ENCODE measurements at places on chromosomes 3 and 15.
A peak's percentile ranks its signal among the peaks of the same experiment; 100 is the strongest.

DNA sequence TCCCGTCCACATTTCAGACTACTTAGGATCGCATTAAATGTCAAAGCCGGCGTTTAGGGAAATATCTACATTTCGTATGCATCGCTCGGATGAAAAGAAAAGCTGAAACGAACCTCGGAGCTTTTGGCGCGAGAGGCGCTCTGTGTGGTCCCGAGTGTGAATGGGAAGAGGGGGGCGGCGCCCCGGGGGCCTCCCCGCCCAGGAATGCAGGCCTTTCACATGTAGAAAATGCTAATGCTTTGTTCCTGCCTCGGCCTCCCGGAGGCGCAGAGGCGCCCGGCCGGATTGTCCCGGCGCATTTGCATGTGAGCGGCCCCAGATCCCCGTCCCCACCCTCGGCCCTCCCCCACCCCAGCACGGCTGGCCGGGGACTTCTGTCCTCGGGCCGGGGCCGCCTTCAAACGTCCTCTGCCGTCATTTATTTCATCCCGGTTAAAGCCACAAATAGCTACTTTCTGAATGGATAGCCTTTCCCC, 37.0 kb upstream of the TRIM71 start:
- peak; percentile 14 for DNase-seq

GRCh38 chr15:67085237-67085817, 19.9 kb downstream of the SMAD3 start:
- DNase-seq = no peak

GRCh38 chr15:43516801-43517353, 531 bp upstream of the MAP1A start:
- peak; percentile 48 for DNase-seq

DNA sequence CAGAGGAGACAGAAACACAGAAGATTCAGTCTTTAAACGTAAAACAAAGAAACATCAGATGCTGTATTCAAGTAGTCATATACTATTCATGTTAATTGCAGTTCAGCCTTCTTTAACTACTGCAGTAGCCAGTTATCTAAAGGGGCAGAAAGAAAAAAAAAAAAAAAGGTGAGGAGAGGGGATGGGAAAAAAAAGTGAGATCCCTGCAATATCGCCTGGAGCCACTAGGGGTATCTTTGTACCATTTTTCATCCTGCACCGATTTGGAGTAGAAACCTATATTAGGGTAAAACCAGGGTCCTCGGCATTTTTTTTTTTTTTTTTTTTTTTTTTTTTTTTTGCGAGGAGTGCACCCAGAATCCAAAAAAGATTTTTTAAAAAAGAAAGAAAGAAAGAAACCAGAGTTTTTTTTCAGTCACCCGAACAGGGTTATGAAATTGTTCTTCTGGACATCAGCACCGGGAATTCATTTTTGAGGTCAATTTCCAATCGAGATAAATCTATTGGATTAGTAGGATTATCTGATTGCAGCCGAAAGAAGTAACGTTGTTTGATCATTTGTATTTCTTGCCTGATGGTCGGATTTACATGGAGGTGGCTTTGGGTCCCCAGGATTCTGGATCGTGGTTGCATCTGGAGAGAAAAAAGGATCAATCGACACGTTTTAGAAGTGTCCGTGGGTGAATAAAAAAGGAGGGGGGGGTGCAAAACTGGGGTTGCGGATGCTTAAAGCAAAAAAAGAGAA, 186.7 kb downstream of the NLGN1 start:
- DNase-seq = peak; percentile 28

DNA sequence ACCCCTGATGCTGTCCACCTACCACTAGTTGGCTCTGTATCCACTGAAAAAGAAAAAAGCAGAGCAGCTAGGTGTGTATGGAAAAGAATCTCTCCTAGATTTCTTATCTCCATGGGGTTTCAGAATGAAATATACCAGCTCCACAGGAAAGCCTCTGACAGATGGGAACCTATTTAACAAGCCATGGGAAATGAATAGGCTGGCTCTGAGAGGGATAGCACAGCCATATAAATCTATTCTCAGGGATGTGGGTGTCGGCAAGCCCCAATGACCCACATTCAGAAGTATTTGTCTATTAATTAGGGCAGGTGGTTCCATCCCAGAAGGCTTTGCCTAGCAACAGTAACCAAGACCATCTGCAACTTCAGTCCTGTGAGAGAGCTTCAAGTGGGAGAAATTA, 694.1 kb downstream of the AGBL1 start:
- DNase-seq = no peak

- DNase-seq = no peak
Observed at GRCh38 chr15:27674826-27675225, 424.3 kb downstream of the OCA2 start.

DNA sequence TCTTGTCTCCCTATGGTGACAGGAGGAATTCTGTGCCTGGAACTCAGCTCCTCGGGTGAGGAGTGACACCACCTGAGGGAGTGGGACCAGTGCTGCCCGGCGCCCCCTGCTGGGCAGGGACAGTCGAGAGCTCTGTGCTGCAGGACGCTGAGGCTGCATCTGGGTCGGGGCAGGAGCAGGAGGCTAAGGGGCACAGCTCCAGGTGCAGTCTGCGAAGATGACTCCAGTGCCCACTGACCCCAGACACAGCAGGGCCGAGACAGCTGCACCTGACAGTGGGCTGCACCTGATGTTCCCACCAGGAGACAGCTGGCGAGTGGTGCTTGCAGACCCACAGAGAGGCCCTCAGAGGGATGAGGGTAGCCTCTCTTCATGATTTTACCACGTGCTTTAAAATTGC, 152.9 kb downstream of the ATP10A start:
- DNase-seq = no peak

DNA sequence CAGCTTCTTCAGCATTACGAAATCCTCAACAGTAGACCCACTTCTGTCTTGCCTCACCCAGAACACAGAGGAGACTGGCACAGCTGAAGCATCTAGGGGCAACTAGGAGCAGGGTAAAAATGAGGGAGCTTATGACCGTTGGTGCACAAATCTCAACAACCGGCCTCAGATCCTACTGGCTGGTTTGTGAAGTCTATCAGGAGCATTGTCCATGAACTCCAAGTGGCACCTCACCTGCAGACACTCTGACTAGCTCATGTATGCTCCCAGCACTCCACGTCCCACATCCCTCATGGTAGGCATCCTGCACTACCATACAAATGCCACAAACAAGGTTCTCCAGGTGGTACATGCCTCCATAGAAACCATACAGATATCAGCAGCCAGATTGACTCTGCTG, 163.1 kb downstream of the TLE3 start:
- no peak for DNase-seq

GRCh38 chr3:146469150-146470017, at the start of gene PLSCR2:
Gene PLSCR2 (minus strand): TSS chr3:146469561. CDS start chr3:146459904, 9,657 bp downstream.
- peak; percentile 19 for DNase-seq

DNA sequence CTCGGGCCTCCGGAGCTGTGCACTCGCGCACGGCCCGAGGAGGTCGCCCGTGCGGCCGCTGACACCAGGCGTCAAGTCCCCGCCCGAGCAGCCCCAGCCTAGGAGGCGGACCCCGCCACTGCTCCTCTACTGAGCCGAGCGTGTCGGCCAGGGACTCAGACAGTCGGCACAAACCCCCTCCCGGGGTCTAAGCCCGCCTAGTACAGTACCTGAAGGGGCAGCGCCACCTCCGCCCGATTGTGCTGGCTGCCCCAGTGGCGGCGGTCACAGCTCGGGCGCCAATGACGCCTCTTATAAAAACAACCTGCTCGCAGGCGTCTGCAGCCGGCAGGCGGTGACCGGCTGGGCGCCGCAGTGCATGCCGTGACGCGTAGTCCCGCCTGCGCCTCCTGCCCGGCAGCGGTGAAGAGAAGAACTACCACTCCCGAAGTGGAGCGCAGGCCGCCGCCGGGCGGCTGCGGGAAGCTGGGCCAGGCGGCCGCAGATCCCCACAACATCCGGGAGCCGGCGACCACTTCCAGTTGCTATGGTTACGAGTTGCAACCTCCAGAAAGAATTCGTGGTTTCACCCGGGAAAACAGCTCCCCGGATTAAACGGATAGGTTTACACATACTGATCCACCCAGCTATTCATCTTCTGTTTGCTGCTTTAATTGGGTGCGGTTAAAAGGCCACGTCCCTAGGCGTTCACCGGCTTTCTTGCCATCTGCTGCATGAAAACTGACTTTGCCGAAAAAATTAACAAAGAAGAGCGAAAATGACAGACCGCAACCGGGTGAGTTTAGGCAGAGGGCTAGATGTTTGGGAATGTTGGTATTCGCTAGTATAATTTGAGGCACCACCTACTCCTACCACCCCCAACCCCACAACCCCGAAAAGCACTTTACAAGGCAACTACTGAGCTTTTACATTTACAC, at the start of the genes CCPG1 and PIERCE2:
Gene CCPG1 (minus strand): TSS at position 348 of the 917 bp plus-strand sequence. CDS start 18,935 bp downstream, outside the sequence.
Gene PIERCE2 (plus strand): TSS at position 484 of the 917 bp plus-strand sequence. CDS start 274 bp downstream, at position 758.
- DNase-seq = peak; percentile 96

- DNase-seq = no peak
Observed at GRCh38 chr15:45665261-45665660, 30.4 kb downstream of the SQOR start.

- no peak for DNase-seq
Observed at GRCh38 chr3:143237077-143237627, 117.6 kb downstream of the CHST2 start.

GRCh38 chr15:48273049-48273448, 58.2 kb upstream of the DUT start:
- DNase-seq = no peak

DNA sequence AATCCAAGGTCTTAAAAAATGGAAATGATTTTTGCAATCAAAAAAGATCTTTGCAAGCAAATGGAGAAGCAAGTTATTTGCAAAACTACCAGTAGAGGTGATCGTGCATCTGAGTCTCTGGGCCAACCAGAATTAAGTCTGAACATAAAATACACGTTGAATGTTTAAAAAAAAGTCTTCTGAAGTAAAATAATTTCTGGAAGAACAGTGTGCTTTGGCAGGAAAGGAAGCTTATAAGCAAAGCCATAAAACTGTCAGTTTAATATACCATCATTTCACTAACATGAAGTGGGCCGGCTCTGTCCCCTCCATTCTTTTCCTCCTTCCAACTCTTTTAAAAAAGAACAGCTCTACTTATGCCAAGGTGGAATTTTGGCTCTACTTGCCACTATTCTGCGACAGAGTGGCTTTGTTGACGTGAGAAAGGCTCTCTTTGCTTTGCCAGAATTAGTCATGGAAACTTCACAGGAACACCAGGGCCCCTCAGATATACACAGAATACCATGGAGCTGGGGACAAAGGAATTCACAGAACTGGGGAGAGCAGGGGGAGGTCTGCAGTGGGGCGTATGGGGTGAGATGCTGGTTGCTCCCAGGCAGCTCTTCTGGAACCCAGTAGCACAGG, 29.8 kb downstream of the FSTL1 start:
- peak; percentile 31 for DNase-seq

GRCh38 chr3:3783210-3783609, 16.0 kb upstream of the LRRN1 start:
- no peak for DNase-seq

- DNase-seq = no peak
Observed at GRCh38 chr15:83570756-83571155, 83.2 kb upstream of the ADAMTSL3 start.

- DNase-seq = no peak
Observed at GRCh38 chr3:46660543-46661523, 32.6 kb downstream of the ALS2CL start.

DNA sequence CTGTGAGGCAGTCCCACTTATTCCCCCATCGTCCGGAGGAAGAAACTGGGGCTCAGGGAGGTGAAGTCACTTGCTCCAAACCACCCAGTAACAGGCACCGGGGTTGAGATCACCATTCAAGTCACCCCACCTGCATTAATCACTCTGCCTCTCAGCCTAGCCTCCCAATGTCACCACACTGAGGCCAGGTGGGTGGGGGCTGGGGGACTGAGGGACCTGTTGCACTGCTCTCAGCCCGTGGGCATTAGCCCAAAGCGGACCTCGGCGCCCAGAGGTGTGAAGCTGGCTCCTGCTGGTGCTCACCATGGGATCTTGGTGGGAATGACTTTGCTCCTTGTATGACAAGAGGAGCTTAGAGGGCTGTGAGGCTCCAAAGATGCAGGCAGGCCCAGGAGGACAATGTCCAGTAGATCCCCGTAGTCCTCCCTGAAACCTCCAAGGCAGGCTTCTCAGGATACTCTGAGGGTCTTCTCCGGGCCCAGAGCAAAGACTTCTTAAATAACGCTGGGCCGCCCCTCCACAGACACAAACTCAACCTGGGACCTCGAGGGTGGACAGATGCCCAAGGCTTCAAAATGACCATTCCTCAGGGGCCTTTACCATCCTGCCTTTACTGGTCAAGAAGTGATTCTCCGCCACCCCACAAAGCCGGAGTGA, 1.7 kb downstream of the NT5DC2 start:
- peak; percentile 17 for DNase-seq

DNA sequence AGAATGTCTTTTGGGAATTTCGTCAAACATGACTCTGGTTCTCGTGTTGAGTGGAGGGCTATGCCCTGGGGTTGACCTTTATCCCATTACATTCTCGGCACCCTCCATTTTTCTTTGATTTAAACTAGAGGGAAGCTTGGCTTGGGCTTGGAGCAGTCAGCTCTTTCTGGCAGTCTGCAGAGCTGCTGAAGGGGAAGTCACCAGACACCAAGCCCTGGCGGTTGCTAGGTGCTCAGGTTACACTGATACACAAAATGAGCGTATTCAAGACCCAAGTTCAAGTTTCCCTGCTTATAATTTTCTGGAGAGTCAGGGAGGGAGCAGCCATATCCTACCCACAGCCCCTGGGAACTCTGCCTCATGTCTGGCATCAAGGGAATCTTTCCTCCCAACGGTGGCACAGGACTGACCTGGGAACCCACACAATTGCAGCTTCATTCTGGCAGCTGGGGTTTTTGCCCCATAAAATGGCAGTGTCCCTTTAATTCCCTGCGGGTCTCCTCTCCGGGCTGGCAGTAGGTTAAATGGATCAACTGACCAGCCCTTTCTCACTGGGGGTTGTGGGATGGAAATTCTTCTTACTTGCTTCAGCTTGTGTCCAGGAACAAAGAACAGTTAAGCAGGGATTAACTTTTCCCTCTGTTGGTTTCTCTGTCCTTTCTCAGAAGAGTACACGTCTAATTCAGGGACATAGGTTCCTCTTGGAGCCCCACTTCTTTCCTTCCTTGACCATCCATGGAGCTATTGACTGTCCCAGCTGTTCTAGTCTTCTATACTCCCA, 110.0 kb upstream of the DLG1 start:
- peak; percentile 81 for DNase-seq

GRCh38 chr15:58590236-58590635, 158.4 kb downstream of the LIPC start:
- DNase-seq = peak; percentile 59

DNA sequence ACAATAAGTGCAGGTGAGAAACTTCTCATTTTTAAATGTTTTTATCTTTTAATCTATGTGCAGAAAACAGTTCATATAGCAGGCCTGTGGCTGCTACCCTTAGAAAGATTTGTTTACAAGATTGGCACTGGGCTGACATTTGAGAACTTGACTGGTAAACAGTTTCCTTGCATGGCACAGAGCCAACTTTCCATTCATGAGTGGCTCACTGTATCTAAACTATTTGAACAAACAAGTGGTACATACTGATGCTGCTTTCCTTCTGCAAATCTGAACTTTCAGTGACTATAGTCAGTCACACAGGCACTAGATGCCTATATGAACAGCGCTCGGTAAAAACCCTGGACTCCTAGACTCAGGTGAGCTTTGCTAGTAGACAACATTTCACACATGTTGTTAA, 6.3 kb upstream of the GTPBP8 start:
- DNase-seq = peak; percentile 29

DNA sequence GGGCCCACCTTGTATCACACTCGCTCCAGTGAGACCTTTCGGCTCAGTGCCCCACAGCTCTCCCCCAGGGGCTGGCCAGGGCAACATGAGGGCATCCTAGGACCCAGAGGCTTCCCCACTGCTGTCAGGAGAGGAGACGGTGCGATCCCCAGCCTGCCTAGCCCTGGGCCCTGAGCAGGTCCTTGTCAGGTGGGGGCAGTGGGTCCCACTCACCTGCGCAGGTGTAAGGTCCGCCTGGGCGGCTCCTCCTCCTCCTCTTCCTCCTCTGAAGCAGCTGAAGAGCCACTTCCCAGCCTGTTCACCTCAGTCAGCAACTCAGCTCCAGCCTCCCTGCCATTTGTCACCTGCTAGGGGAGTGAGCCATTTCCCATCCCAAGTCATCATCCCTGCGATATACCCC, 9.6 kb downstream of the KIF7 start:
- DNase-seq = no peak

Data from amniotic epithelial cell (primary cell).